ENCODE measurements at places on chromosomes 16 and 17. TPM values are rescaled to one million over a fixed set of nuclear protein-coding genes. Genes with fewer than 3 reads are reported as not detected.
A peak's percentile ranks its signal among the peaks of the same experiment; 100 is the strongest.

GRCh38 chr17:59892251-59892923, 356 bp downstream of the TUBD1 start:
- DNase-seq = peak; percentile 97

- no peak for DNase-seq
These were observed 171.2 kb upstream of the ZFHX3 start for GRCh38 chr16:73219176-73219575.

- peak; percentile 47 for DNase-seq
These were observed at the start of gene SF3B3 for GRCh38 chr16:70523743-70524398. SF3B3 (plus strand) TSS chr16:70523816; CDS start chr16:70526657, 2,841 bp downstream.

- peak; percentile 87 for DNase-seq
These were observed 1.9 kb upstream of the PLEKHG4 start for GRCh38 chr16:67277294-67277998.

Gene TMEM238L
- not detected for total RNA-seq

Gene HOXB7
- 0.54 TPM for total RNA-seq

DNA sequence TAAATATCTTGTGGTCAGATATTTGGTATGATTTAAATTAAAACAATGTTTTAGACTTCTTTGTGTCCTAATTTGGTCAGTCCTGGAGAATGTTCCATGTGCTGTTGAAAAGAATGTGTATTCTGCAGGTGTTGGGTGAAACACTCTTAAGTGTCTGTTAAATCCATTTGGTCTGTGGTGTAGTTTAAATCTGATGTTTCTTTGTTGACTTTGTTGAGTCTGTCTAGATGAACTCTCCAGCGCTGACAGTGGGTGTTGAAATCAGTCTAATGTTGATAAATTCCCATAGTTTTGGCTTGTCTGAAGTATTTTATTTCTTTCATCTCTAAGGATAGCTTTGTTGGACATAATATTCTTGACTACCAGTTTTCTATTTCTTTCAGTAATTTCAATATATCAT, 18.8 kb downstream of the TANC2 start:
- DNase-seq = no peak

- no peak for DNase-seq
These were observed 35.5 kb downstream of the KSR1 start for GRCh38 chr17:27491713-27492190.

Gene SECTM1
- 6.6 TPM for total RNA-seq

DNA sequence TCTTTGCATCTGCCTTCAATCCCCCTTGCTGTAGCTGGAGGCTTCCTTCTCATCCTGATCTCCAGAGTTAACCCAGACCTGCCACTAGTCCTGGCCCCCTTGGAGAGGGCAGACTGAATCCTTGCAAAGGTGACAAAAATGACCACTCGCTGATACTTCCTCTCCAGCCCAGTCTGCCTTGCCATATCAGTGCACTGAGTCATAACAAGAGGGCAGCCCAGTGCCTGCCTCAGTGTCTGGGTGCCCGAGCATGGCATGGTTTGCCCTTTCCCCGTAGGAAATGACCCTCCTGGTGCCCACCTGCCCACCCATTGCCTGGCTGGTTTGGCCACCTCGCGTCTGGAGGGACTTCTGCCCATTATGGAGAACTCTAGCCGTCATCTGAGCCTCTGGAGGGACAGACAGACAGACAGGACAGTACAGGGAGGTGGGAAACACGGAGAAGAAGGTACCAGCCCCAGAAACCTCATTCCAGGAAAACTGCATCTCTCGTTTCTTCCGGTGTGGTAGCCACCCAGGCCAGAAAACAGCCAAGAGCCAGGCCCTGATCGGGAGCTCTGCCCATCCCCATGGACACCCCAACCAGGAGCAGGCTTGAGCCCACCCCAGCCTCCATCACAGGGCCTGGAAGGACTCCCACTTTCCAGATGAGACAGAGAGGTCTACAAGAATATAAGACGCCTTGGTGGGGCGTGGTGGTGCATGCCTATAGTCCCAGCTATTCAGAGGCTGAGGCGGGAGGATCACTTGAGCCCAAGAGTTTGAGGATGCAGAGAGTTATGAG, 71.5 kb downstream of the SCNN1B start:
- DNase-seq = no peak

Gene KRT32
- not detected for total RNA-seq

DNA sequence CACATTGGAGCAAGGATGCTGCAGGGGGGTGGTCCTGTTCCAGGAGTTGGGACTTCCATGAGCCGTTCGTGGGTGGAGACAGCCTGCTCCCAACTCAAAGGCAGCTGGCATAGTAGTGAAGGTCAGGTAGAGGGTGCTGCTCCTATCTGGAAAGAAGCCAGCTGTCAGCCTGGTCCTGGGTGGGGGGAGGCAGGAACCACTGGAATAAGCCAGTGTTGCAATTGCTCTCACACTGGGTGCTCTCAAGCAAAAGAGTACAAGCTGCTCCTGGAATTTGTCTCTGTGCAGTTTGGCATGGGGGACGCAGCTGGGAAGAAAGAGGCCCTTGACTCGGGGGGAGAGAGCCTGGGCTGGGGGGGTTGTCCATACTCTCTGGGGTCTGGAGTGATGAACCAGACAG, 8.7 kb downstream of the CACNG5 start:
- no peak for DNase-seq

DNA sequence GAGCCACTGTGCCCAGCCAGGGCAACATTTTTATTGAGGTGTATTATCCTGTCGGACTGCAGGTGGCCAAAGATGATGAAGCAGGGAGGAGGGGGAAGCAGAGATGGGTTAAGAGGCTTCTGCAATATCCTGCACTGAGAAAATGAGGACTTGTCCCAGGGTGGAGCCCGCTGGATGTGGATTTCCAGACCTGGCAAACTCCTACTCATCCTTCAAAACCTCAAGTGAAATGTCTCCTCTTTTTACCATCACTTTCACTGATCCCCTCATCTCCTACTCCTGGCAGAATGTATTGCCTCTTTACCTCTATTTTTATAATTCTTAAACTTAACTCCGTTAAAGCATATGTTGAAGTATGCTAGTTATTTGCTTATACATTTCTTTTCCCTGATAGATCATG, 60.9 kb downstream of the MGAT5B start:
- DNase-seq = no peak

Gene ZSCAN10
- total RNA-seq = not detected

DNA sequence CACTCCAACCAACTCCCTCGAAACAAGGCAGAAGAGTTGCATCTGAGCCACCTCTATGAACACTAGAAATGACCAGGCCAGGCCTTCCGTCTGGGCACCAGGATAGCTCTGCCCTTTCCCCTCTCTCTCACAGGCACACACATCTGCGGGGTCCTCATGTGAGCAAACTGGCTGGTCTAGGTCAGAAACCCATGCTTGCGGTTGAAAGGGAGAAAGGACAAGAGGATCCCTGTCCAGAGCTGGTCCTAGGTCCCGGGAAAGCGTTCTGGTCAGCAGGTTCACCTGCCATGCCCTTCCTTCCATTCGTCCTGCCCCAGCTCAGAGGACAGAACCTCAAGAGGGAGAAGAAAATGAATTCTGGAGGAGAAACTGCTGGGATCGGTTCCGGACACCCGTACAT, 2.7 kb downstream of the MNT start:
- no peak for DNase-seq

GRCh38 chr17:44205962-44206824, 6.5 kb upstream of the ATXN7L3 start:
- no peak for DNase-seq

DNA sequence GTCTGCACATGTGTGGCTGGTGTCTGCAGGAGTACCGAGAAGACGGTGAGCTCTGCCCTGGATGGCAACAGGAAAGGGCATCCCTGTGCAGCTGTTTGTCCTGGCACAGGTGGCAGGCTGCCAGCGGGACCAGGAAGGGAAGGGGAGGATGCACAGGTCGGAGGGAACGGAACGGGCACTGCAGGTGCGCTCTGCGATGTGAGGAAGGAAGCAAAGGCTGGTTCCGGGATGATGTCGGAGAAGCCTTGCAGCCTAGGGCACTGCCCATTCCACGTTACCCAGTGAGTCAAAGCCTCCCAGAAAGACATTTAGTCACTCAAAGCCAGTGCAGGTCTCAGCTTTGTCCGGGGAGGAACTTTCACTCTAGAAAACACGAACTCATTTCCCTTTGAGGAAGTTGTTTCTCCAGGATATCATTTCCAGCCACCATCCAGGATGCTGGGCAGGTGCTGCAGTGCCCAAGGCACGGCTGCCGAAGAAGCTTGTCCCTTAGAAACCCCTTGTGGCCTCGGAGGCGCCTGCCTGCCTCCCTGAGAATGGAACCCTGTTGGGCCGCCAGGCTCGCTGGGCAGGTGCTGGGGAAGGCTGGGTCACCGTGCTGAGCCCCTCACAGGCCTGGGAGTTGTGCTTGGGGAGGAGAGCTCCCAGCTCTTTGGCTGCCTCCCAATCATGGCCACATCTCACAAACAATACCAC, 4.5 kb upstream of the TMEM235 start:
- DNase-seq = no peak
